ENCODE measurements at places on chromosomes 5 and 9.

GRCh38 chr9:125931211-125931610, 184.0 kb downstream of the PBX3 start:
- no peak for DNase-seq

GRCh38 chr9:81479573-81479972, 209.8 kb downstream of the TLE1 start:
- DNase-seq, result no peak

DNA sequence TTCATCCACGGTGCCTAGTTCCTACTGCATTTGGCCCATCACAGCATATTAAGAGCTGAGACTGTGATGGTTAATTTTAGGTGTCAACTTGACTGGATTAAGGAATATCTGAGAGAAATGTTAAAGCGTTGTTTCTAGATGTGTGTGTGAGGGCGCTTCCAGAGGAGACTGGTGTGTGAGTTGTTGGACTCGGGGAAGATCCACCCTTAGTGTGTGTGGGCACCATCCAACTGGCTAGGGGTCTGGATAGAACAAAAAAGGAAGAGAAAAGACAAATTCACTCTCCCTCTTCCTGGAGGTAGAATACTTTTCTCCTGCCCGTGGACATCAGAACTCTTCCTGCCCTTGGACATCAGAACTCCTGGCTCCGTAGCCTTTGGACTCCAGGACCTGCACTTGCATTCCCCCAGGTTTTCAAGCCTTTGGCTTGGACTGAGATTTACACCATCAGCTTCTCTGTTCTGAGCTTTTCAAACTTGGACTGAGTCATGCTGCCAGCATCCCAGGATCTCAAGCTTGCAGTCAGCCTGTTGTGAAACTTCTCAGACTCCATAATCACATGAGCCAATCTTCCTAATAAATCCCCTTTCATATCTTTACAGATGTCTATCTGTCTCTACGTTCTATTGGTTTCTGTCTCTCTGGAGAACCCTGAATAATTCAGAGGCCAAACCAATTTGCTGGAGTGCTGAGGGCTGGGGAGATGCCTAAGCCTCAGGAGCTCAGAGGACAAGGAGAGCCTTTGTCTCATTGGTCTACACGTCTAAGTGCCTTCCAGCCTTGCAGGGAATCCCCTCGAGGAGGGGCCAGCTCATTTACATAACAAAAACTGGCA, 164.5 kb downstream of the DCP2 start:
- no peak for DNase-seq

DNA sequence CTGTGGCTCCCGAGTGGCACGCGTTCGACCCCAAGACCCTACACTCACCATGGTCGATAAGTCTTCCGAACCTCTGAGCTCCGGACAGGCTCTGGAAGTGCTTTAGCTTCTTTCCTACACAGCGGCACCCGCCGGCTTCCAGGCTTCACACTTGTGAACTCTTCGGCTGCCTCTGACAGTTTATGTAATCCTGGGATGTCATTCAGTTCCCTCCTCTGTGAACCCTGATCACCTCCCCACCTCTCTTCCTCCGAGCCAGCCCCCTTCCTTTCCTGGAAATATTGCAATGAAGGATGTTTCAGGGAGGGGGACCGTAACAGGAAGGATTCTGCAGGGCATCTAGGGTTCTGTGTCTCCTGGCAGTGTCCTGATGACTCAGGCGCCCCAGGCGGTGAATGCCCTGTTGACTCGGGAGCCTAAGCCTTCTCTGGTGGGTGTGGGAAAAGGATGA, at the start of gene CD14:
Gene CD14 (minus strand): TSS at position 155 of the 451 bp plus-strand sequence. CDS start 104 bp downstream, at position 51.
- DNase-seq, result peak; percentile 13

DNA sequence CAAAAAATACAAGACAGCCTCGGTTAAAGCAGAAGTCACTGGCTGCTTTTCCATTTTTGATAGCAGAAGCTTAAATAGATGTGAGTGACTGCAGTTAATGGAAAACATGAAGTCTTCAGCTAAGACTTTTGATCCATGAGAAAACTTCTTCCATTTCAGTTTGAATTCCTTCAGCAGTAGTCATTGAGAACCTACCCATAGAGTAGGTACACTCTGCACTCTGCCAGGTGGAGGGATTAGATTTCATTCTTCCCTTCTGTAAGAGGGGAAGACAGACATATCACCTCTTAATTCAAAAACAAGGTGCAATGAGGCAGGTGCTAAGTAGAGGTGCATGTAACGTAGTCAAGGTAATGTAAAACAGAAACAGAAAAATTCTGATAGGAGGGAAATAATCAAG, 26.7 kb upstream of the XPA start:
- DNase-seq, result no peak

Data from activated CD4-positive, alpha-beta T cell treated with anti-CD3 and anti-CD28 coated beads, Interleukin-2, Interleukin-6, amounts not matched to agents 100 ng/mL and 50 ng/mL, durations not matched to agents 16 hours and 8 hours (primary cell).